ENCODE measurements at places on chromosomes 2 and 18.

- DNase-seq: no peak
These were observed 83.1 kb downstream of the SOCS6 start for GRCh38 chr18:70371908-70372307.

- no peak for DNase-seq
These were observed 4.2 kb downstream of the CTDP1 start for GRCh38 chr18:79683626-79684282.

GRCh38 chr2:171706152-171706803 lies 19.0 kb downstream of the DYNC1I2 start:
- no peak for DNase-seq

DNA sequence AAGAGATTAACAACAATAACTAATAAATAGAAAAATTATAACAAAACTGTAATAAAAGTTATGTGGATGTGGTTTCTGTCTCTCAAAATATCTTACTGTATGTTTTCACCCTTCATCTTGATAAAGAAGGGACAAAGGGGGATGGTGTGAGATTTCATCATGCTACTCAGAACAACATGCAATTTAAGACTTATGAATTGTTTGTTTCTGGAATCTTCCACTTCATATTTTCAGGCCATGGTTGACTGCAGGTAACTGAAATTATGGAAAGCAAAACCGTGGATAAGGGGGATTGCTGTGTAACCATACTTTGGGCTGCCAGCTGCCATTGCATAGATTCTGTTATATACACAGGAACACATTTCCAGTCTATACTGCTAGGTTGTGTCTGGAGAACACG lies 45.6 kb downstream of the NEB start:
- no peak for DNase-seq

GRCh38 chr18:3583873-3584247 lies 133.9 kb downstream of the TGIF1 start:
- DNase-seq: no peak

- DNase-seq: no peak
These were observed 28.8 kb downstream of the TTC39C start for GRCh38 chr18:24043403-24043802.

DNA sequence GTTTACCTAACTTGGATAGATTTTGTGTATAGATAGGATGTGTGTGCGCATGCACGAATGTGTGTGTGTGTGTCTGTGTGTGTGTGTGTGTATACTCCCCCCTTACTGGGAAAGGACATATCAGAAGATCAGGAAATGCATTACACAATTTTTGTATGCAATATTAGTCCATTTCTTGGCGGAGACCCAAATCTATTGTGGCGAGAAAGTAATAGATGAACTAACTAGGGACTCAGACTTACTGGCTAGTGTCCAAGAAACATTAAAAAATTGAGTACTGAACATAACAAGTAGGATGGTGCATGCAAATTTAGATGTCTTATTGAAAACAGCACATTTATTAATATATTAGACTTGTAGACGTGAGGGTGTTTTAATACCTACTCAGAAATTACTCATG lies 1036.5 kb upstream of the FANCL start:
- no peak for DNase-seq

DNA sequence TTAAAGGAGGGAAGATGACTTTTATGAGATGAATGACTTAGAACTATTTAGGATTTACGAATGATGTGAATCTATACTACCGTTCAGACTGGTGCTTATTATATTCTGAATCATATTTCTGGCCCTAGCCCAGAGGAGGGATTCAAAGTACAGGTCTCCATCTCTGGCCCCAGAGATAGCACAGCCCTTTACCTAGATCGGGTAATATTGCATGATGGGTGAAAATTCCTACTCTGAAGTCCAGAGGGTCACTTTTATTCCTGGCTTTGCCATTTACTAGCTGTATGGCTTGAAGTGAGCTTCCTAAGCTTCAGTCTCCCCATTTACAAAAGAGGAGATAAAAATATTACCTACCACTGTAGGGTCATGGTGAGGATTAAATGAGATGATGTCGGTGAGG lies 135.8 kb upstream of the OSR1 start:
- DNase-seq: no peak

DNA sequence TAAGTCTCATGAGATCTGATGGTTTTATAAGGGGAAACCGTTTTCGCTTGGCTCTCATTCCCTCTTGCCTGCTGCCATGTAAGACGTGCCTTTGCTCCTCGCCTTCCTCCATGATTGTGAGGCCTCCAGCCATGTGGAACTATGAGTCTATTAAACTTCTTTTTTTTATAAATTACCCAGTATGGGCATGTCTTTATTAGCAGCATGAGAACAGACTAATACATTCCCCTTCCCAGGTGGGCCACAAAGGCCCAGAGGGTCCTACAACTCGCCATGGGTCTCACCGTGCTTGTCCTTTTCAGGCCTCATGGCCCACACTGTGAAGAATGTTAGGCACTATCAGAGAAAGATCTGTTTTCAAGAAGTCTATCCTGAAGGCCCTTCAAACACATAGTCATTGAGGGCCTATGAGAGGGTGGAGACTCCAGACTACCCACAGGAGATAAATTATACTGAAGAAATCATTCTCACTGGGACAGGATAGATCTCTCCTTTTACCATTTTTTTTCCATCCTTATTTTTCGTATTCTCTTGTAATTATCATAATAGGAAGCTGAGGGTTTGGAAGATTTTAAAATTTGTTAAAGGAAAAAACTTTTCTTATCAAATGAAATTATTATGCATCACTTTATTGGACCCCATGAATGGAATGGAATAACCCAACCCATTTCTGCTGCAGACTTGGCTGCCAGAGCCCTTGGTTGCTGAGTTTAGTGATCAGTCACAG lies 91.0 kb upstream of the MSH2 start:
- DNase-seq: no peak

GRCh38 chr2:32485399-32485798 lies 128.6 kb downstream of the BIRC6 start:
- DNase-seq: no peak

DNA sequence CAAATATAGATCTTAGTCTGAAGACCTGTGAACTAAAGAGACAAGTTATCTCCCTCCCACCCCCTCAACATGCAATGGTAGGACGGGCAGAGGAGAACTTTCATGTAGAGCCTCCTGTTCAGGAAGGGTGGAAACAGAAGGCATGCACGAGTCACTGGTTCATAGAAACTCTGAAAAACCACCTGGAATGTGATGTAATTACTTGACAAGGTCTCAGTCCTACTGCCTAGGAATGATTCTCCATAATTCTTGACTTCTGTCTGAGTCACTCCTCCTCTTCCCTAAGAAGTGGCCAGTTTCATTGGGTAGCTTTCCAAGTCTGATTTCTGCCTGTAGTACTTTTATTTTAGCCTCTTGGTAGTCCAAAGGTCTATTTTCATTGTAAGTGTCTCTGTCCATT lies 277.3 kb downstream of the PTPRM start:
- no peak for DNase-seq

DNA sequence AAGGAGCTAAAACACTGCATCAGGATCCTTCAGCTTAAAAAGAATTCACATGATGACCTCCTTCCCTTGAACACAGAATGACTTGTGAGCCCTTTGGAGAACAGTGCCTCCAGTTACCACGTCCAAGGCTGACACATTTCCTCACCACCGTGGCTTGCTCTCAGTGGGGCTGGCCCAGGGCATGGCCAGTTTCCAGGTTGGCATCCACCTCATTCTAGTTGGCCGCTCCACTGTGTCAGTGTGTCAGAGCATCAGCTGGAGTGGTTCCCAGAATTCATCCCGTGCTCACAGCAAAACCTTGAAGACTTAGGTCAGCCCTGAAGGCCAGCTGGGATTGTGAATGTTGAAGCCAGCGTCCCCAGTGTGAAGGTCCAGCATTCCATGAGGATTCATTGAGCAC lies 158.5 kb downstream of the INSIG2 start:
- DNase-seq: no peak

DNA sequence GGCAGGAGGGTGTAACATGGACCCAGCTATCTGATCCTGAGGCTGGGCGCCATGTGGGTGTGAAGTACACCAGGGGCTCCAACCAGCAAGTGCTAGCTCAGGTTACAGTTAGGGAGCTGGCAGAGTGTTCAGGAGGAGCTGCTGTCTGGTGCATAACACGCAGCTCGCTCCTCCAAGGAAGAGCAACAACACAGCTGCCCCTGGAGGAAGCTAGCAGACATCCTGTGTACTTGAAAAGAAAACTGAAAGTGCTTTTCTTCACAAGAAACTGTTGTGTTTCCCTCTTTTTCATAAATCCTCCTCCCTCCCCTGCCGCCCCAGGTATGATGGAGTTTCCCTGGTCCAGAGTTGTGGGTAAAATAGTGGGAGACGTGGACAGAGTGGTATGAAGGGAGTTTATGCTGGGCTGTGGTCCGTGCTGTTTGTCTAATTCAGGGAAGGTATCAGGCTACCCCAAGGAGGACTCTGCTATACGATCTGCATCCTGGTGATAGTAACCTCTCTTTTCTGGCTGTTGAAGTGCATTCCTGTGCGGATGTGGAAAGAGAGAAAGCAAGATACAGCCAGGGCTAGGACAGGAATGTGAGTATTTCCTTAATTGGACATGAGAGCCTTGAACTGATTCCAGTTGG lies 6.1 kb upstream of the LBH start:
- DNase-seq: no peak

DNA sequence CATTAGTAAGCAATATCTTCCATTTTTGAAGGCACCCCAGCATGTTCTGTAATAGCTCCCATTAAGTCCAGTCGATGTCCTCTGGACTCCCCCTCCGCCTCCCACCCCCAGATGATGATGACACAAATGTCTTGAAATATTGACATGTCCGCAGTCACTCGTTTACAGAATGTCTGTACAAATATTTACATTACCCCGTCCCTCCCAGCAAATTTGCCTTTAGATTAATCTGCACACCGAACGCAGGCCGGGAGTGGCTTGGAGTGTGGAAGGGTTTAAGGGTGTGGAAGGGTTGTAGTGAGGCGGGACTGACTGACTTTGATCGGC lies 853 bp upstream of the OSBPL6 start:
- no peak for DNase-seq

- DNase-seq: no peak
These were observed 61.2 kb downstream of the MSH6 start for GRCh38 chr2:47844162-47844561.
